ENCODE measurements at places on chromosomes 1 and 21. TPM values are rescaled to one million over a fixed set of nuclear protein-coding genes. Genes with fewer than 3 reads are reported as not detected.

GRCh38 chr1:31551208-31551607 is 25.1 kb upstream of the TINAGL1 start:
- no peak for DNase-seq

GRCh38 chr1:40903106-40903505 is 40.9 kb upstream of the CITED4 start:
- no peak for DNase-seq

DNA sequence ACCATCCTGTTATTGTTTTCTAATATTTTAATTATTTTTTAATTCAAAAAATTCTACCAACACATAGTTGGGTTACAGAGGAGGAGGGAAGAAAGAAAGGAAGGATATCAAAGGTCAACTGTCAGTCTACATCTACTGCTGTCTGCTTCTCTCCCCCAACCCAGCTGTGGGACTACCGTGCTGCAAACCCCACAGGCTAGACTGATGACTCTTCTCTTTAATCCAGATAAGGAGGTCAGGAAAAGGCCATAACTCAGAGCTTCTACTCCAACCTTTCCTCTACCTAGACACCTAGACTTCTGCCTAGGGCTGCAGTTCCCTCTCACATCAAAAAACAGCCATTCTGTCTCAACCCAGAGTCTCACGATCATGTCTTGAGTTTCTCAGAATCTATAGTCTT is 124.2 kb upstream of the ETV3 start:
- DNase-seq, result no peak

GRCh38 chr1:94675373-94675772 is 133.8 kb upstream of the F3 start:
- DNase-seq, result no peak

GRCh38 chr1:189669846-189670245 is 807.8 kb downstream of the BRINP3 start:
- no peak for DNase-seq

DNA sequence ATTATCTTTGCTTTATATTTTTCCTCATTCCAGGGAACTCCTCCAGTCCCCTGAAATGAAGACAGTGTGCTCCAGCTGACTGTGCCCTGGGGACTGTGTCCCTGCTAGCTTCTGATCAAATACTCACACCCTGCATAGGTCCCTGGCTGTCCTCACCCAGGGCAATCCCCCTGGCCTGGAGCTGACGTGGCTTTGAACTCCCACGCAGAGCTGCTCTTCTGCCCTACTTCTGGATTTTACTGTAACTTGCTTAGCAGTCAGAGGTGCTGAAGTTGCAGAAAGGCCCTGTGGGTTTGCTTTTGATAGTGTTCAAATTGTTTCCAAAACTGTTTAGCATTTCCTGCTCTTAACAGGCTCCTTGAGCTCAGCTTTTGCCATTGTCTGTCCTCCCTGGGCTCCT is 186.5 kb downstream of the FASLG start:
- no peak for DNase-seq

GRCh38 chr1:60341274-60341673 is 267.7 kb upstream of the C1orf87 start:
- DNase-seq, result no peak

DNA sequence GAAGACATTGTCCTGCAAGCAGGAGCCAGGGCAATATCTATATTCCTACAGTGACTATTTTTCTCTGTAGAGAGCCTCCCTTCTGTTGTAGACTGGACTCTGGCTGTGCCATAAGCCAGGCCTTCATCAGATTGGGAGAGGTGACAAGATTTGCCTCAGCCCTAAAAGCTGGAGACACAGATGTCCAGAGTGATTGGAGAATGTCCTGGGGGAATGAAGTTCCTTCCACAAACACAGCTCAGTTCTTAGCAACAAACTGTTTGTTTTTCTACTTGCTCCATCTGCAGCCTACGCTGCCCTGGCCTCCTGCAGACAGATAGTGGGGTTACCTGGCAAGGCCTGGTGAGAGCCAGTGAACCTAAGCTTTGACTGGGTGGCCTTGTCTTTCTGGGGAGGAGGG is 29.9 kb upstream of the SNX27 start:
- DNase-seq, result no peak

DNA sequence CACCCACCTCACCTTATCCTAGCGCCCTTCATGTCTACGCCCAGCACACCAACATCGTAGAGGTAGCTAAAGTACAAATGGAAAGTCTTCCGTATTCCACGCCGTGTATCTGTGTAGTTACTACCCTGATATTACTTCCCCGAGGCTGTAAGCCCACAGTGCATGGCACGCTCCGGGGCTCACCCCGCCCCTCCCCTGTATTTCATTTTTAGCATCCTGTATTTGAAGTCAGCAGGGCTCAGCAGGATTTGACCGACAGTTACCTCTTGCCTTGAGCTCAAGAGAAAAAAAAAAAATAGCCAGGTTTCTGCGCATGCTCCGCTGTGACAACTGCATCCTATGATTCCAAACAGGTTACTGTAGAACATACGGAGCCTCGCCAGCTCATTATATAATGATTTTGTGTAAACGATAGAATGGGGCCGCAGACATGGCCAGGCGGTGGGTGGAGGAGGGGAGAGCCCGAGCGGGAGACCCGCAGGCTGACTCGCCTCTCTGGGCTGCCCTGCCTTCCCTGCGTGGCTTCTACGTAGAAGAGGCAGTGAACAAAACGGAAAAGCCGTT is 1.3 kb downstream of the ABCG1 start:
- DNase-seq, result peak; percentile 61

The GJA8 gene
- not detected for polyA plus RNA-seq

Measured in muscle of back (tissue), 13 donors.